ENCODE measurements at places on chromosomes 13 and 19.

DNA sequence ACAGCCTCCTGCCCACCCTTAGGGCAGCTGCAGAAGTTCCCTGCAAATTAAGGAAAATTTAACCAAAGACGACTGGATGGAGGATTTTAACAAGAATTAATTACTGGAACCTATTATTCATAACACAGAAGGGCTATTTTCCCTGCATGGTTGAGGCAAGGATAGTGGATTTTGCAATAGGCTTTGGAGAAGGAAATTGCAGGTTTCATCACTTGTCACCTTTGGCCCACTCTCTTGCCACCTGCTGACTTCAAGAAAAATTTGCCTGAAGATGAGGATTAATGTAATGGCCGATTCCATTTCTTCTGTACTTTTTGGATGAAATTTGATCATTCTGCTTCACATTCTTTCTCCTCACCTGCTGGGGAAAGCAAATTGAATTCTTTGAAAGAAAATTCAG, 261.7 kb downstream of the FGF9 start:
- no peak for DNase-seq

- no peak for DNase-seq
Observed at GRCh38 chr13:74299721-74300120, 165.5 kb upstream of the KLF12 start.

GRCh38 chr13:98977568-98978265, at the start of gene DOCK9:
DOCK9 (minus strand) TSS chr13:98978064; CDS start chr13:98977909, 155 bp downstream.
- no peak for DNase-seq

DNA sequence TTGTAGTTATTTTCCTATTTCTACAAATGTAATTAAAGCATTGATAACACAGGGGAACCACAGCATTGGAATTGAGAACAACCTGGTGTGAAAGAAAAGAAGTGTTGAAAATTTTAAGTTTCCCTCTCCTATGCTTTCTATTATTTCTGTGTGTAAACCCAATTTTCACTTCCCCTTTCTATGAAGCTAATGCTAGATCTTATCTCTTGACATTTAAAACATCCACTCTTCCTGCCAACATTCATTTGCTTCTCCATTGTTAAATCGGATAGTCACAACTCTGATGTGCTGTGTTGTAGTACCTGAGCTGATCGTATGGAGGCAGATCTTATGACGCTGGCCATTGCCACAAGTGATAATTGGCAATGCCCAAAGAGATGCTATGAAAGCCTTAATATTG, 203.0 kb downstream of the ITGBL1 start:
- DNase-seq, result no peak

- no peak for DNase-seq
Observed at GRCh38 chr13:111850458-111850857, 216.5 kb upstream of the SOX1 start.

- no peak for DNase-seq
Observed at GRCh38 chr13:113413898-113414282, 39.4 kb downstream of the ADPRHL1 start.

DNA sequence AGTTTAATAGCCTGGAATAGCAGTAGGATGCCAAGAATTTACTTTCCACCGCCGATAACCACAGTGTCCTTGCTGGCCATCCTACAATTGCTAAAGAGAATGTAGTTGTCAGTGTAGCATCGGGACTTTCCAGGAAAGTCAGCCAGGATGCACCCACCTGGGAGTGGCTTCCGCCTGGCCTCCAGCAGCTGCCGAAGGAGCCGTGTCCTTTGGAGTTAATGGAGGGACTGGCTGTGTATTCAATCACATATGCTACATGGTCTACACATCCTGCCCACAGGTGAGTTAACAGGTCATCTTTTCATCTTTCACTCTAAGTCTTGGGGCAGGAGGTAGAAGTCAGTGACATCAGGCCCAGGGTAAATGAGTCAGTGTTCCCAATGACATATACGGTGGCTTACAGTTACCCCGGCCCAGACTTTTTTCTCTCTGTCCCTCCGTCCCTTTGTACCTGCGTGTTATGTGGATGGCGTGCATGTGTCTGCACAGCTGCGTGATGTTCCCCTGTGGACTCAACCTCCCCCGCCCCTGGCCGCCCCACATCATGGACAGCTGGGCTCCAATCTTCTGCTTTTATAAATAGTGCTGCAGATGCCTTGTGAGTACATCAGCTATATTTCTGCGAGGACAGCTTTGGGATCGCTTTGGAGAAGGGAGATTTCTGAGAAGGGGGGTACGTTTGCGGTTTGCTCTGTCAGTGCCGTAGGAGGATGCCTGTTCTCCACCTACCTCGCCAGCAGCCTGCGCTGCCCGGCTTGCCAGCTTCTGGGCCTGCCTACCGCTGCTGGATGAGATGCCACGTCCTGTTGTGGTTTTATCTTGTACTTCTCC, 63.1 kb downstream of the ATP11A start:
- peak; percentile 44 for DNase-seq

DNA sequence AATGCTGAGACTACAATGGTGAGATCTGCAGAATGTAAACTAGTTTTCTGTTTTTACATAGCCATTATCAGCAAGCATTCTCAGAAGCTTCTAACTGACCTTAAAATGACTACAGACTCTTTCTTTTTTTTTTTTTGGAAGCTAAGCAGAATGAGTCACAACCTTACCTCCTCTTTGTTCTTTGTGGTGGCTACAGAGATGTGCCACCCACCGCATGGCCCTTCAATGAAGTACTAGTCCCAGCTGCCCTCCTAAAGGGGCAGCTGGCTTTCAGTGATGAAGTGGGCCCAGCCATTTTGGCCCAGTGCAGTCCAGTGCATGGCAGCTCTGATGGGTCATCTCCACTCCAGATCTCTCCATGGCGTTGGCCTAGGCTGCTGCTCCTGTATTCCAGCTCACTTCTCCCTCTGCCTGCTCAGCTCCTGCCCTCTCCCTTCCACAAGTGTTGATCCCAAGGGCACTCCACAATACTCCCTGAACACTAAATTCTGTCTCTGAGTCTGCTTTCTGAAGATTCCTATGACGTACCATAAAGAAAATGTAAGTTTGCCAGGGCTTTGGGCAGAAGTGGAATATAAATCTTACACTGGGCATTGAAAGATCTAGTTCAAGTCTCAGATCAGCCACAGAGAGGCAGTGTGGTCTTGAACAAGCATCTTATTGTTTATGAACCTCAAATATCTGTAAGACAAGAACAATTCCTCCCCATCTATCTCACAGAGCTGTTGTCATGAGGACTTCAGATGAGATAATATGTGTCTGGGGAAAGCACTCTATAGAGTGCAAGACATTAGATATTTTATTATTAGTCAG, 85.6 kb downstream of the RXFP2 start:
- DNase-seq, result no peak

- DNase-seq, result no peak
Observed at GRCh38 chr13:48000559-48001113, 437 bp downstream of the SUCLA2 start.

- DNase-seq, result no peak
Observed at GRCh38 chr13:73741111-73741510, 393.1 kb downstream of the KLF12 start.
